ENCODE measurements at places on chromosomes 6 and 20.

- H3K36me3 ChIP-seq: no peaks in the 10 kb centered on the region
- no peak overlapping the region for H3K27ac ChIP-seq
- H3K4me1 ChIP-seq: no peaks in the 10 kb centered on the region
- no peak for DNase-seq
- no peak overlapping the region for H3K4me3 ChIP-seq
Measured at GRCh38 chr6:140460267-140460666, 1085.8 kb upstream of the CITED2 start.

DNA sequence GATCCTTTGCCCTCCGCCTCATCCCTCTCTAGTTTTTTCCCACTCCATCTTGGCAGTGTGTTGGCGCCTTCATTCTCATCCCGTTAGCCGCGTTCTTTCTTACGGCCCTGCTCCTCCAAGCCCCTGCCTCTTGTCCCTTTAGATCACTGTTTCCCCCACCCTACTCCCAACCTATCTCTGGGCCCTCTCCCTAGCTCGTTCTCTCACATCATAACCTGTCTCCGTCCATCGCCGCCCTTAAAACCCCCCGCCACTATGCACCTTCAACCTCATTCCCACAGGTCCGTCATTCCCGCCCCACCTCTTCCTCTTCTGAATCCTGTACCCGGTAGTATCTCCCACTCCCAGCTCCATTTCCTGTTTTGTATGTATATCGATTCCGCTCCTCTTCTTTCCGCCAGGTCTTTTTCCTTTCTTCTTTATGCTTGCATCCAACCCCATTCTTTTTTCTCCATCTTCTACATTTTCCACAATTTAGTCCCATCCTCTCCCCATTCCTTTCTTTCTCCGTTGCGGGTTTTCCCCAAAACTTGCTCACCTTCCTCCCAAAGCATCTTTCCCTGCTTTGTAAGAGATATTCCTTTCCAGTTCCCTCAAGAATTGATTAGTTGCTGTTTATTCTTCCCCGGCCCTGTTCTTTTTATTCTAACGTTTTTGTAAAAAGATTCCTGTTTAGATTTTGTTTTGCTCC, 671 bp downstream of the EFHC1 start:
- no peak for DNase-seq
- H3K4me1 ChIP-seq: peaks cover 13% of the 10 kb centered on the region
- no peaks in the 10 kb centered on the region for H3K27me3 ChIP-seq
- H3K4me3 ChIP-seq: no peak overlapping the region
- no peaks in the 10 kb centered on the region for H3K36me3 ChIP-seq

DNA sequence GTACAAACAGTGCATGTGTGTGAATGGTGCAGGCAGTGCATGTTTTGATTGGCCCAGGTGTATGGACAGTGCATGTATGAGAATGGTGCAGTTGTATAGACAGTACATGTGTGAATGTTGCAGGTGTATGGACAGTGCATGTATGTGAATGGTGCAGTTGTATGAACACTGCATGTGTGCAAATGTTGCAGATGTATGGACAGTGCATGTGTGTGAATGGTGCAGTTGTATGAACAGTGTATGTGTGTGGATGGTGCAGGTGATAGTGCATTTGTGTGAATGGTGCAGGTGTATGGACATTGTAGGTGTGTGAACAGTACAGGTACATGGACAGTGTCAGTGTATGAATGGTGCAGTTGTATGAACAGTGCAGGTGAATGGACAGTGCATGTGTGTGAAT, 4.0 kb upstream of the KLHL31 start:
- no peak overlapping the region for H3K4me3 ChIP-seq
- no peak overlapping the region for H3K27ac ChIP-seq
- no peaks in the 10 kb centered on the region for H3K4me1 ChIP-seq
- DNase-seq: no peak

- no peak overlapping the region for H3K27ac ChIP-seq
- H3K27me3 ChIP-seq: no peaks in the 10 kb centered on the region
- DNase-seq: no peak
- peaks cover 5% of the 10 kb centered on the region for H3K4me1 ChIP-seq
Measured at GRCh38 chr6:43606019-43606418, 23.0 kb downstream of the GTPBP2 start.

DNA sequence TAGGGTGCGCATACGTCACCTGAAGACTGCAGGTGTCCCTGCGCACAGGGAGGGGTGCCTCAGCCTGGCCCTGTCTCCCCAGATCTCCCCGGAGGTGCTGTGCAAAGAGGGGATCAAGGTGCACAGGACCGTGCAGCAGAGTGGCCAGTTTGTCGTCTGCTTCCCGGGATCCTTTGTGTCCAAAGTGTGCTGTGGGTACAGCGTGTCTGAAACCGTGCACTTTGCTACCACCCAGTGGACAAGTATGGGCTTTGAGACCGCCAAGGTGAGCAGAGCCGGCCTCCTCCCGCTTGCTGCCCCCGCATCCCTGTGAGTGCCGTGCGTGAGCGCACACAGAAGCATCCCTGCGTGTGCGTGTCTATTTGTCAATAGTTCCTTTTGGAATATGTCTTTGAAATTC, 150.7 kb downstream of the DTNBP1 start:
- no peak overlapping the region for H3K4me3 ChIP-seq
- H3K4me1 ChIP-seq: peaks cover 8% of the 10 kb centered on the region
- H3K27ac ChIP-seq: peak overlapping the region; percentile 41
- no peak for DNase-seq

DNA sequence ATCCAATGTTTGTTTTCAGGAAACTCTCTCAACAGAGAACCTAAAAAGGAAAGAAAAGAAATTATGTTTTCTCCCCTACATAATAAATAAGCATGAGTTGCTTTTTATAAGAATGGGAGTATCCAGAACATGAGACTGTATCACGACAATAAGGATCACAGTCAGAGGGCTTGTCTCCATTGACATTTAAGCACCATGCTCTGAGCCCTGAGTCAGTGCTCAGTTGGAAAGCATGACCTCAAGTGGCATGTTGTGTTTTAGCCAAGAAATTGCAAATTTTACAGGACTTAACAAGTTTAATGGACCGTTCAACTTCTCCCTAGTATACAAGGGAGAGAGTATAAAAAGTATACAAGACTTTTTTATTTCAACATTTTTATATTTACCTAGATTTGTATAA, 431.6 kb downstream of the GJA1 start:
- H3K27ac ChIP-seq: no peak overlapping the region
- no peaks in the 10 kb centered on the region for H3K36me3 ChIP-seq
- DNase-seq: no peak
- no peaks in the 10 kb centered on the region for H3K27me3 ChIP-seq
- no peak overlapping the region for H3K4me3 ChIP-seq

GRCh38 chr20:36878941-36879340, 3.0 kb downstream of the TLDC2 start:
- no peak overlapping the region for H3K4me3 ChIP-seq
- H3K27me3 ChIP-seq: no peaks in the 10 kb centered on the region
- H3K4me1 ChIP-seq: no peaks in the 10 kb centered on the region
- DNase-seq: no peak
- H3K27ac ChIP-seq: no peak overlapping the region
- no peaks in the 10 kb centered on the region for H3K36me3 ChIP-seq

DNA sequence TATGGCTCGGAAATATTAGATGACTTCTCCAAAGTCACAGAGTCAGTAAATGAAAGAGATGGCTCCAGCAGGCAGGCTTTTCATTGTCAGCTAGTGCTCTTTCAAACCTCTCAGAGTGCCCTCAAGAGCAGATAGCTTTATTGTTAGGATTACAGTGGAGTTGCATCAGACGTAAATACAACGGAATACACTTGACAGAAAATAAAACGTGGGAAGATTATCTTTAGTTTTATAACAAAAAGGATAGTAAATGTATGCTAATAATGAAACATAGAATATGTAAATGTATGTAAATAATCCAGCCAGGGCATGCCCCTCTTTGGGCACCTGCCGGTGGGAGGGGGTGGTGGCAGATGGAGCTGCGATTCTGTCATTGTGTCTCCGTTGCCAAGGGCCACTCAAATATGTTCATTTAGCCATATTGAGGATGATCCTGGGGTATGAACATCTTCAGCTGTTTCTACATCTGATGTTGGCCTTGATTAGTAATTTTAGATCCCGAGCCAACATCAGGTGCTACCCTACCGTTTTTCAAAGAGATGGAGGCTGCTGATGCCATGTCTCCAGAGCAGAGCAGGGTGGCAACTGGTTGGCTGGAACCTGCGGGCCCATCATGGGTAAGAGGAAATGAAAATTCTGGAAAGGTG, 358.3 kb upstream of the SULF2 start:
- no peak for DNase-seq
- H3K4me1 ChIP-seq: no peaks in the 10 kb centered on the region
- peaks cover 79% of the 10 kb centered on the region for H3K27me3 ChIP-seq
- H3K36me3 ChIP-seq: no peaks in the 10 kb centered on the region

DNA sequence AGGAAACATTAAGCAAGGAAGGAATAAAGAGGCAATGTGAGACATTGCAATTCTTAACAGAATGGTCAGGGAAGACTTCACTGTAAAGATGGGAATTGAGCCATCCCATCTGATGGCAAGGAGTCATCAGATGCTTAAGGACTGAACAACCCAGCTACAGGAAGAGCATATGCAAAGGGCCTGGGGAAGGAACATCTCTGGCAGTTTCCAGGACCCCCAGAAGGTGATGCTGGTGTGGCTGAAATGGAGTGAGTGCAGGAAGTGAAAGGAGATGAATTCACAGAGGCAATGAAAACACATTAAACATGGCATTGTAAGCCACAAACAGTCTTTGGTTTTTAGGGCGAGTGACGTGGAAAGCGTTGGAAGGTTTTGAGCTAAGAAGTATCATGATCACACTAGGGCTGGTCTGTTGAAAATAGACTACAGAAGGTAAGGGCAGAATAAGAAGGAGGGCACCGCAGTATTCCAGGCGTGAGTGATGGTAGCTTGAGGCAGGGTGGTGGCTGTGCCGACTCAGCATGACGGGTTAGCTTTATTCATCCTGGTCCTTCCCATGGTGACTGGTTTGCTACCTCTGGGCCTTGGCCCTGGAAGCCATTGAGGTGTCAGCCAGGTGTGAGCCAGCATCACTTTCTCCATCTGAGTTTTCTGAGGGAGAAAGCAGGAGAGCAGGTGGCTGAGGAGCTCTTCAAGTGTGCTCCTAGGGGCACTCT, 6.8 kb downstream of the BTN2A1 start:
- no peak for DNase-seq
- H3K4me1 ChIP-seq: peaks cover 42% of the 10 kb centered on the region
- peak overlapping the region; percentile 49 for H3K27ac ChIP-seq
- H3K36me3 ChIP-seq: peaks cover 79% of the 10 kb centered on the region
- H3K4me3 ChIP-seq: no peak overlapping the region

DNA sequence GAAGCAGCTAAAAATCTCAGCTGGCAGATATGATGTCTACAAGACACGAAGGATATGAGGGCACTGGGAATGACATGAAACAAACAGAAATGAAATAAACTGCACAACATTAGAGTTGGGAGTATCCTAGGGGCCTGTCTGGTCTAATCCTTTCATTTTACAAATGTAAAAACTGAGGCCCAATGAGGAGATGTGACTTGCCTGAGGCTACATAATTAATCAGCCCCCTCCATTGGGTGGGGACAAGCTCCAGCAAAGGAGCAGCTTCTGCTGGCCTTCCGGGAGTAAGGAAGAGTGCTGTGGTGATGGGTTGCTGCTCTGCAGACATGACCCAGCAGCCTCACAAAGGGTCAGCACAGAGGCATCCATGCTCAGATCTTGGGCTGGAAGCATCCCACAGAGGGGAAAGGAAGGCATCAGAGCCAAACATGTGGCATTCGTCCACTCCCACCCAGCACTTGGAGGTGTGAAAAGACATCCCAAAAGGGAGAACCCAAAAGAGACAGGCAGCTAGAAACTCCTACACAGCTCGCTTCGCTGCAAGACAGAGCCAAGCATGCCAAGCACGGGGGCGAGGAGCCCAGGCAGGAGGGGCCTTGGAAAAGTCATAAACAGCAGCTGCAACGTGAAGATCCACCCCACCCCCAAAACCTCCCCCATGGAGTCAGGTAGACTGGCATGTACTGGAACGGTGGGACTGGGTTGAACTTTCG, 183.7 kb downstream of the UNC5CL start:
- no peak for DNase-seq
- H3K4me3 ChIP-seq: no peak overlapping the region
- no peaks in the 10 kb centered on the region for H3K36me3 ChIP-seq
- peaks cover 25% of the 10 kb centered on the region for H3K27me3 ChIP-seq
- no peak overlapping the region for H3K27ac ChIP-seq
- H3K4me1 ChIP-seq: no peaks in the 10 kb centered on the region

DNA sequence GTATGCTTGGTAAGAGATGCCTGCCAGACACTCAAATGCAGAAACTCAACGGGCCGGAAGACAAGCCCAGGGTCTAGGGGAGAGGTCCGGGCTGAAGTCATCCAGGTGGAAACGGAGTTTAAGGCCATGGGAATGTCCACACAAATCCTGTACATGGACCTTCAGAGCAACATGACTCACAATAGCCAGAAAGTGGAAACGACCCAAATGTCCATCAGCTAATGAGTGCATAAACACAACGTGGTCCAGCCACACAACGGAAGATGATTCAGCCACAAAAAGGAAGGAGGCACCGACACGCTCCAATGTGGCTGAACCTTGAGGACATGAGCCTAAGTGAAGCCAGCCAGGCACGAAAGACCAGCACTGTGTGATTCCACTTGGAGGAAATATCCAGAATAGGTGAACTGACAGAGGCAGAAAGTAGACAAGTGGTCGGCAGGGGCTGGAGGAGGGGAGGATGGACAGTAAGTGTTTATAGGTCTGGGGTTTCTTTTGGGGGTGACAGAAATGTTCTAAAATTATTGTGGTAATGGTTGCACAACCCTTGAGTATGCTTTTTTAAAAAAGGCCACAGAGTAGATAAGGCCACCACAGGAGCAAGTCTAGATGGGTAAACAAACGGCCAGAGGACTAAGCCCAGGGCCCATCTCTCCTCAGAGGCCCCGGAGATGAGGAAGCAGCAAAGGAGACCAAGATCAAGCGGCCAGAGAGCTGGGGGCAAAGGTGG, 105.6 kb downstream of the PREX1 start:
- peak overlapping the region; percentile 63 for H3K27ac ChIP-seq
- H3K4me1 ChIP-seq: peaks cover 82% of the 10 kb centered on the region
- H3K27me3 ChIP-seq: no peaks in the 10 kb centered on the region
- DNase-seq: no peak
- peaks cover 38% of the 10 kb centered on the region for H3K36me3 ChIP-seq

DNA sequence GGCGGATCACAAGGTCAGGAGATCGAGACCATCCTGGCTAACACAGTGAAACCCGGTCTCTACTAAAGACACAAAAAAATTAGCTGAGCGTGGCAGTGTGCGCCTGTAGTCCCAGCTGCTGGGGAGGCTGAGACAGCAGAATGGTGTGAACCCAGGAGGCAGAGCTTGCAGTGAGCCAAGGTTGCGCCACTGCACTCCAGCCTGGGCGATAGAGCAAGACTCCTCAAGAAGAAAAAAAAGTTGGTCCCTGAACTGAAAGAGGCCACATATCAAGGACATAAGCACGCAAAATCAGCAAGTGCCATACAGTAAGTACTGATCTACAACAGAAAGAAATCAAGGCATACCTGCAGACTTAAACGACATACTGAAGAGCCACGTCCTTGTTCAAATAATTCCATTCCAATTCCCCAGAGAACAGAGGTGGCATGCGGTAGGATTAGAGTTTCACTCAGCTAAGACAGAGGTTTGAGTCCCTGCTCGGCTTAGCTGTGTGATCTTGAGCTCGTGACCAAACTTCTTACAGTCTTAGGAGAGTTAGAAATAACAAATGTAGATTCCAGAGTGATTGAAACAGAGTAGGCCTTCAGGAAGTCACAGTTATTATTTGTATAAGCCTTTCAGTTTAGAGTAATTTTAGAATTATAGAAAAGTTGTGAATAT, 29.2 kb downstream of the B4GALT5 start:
- H3K36me3 ChIP-seq: peaks cover 17% of the 10 kb centered on the region
- DNase-seq: no peak
- H3K27ac ChIP-seq: peak overlapping the region; percentile 79
- no peak overlapping the region for H3K4me3 ChIP-seq
- H3K27me3 ChIP-seq: no peaks in the 10 kb centered on the region

Measured in effector memory CD8-positive, alpha-beta T cell (primary cell).